A172 (cell line): ENCODE measurements at places on chromosomes 6 and 20.

GRCh38 chr6:22471132-22471690 is 98.2 kb upstream of the HDGFL1 start:
- peak; percentile 65 for DNase-seq

DNA sequence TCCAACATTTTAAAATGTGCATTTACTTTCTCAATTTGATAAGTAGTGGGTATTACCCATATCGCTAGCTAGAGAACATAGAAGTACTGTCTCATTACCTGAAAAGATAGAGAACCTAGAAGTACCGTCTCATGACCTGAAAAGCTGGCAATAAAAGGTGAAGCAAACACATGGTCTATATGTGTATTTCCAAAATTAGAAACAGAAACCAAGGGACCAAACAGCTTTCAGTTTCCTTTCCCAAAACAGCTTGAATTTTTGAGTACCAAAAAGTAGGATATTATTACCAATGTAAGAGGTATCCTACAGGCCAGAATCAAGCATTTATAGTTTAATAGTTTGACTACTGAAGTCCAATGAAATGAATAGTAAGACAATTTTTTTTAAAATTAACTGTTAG is 77.2 kb downstream of the KIF13A start:
- no peak for DNase-seq

DNA sequence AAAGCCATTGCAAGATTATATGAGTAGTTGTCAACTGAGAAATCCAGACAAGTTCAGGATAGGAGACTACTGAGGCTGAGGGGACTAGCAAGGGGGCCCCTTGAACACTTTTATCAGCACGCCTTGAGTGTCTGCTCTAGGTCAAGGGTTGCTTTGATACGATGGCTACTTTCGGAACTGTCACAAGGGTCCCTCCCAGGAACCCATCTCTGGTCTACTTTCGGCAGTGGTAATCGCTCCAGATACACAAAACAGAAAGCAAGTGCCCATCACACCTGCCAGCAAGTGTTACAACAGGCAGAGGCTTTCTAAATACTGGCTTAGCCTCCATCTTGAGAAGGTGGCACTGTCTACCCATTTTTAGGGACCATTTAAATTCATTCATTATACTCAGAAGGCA is 61.1 kb downstream of the GJA10 start:
- no peak for DNase-seq

- DNase-seq = no peak
Measured at GRCh38 chr6:44530209-44530909, 142.9 kb downstream of the CDC5L start.

- DNase-seq = peak; percentile 58
Measured at GRCh38 chr6:81838031-81838430, 85.5 kb upstream of the TENT5A start.

- no peak for DNase-seq
Measured at GRCh38 chr20:50252701-50253100, 62.1 kb downstream of the CEBPB start.

DNA sequence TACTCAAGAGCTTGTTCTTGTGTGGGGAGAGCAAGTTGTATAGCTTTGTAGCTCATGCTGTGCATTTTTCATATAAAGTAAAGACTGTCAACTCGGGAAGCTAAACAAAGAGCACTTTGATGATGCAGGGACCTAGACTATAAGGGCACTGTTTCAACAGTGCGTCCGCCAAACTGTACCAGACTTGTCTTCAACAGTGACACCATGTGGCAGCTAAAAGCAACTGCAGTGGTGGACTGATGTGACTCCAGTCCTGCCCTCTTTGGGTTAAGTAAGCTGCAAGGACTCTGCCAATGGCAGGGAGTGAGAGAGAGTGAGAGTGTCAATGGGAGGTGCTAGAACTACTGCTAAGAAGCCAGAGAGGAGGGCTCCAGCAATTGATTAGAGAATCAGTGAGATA is 48.1 kb upstream of the MC3R start:
- no peak for DNase-seq

DNA sequence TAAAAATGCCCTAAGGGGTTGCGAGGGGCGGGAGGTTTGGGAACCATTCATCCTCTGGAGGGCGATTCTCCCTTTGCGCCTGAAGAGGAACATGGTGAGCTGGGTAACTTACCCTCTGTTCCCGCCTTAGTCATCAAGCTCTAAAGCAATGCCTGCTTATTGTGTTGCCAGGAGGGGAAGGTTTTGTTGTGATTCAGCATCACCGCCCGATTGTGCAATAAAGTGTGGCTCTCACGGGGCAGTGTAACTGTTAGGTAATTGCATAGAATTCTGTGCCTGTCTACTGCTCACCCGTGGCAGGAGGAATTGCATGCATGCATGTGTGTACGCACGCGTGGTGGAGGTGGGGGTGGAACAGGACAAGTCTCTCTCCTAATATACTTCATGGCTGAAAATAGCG is 95.5 kb upstream of the AGPAT4 start:
- peak; percentile 76 for DNase-seq

- DNase-seq = peak; percentile 45
Measured at GRCh38 chr6:132715204-132715603, 1.3 kb upstream of the VNN1 start.

- DNase-seq = no peak
Measured at GRCh38 chr20:59412181-59412580, 111.8 kb downstream of the EDN3 start.

- DNase-seq = peak; percentile 99
Measured at GRCh38 chr20:33914919-33915318, 78.8 kb upstream of the RALY start.

- DNase-seq = peak; percentile 51
Measured at GRCh38 chr6:63307581-63308246, 12.1 kb downstream of the LGSN start.

GRCh38 chr20:36775196-36775595 is 1.6 kb upstream of the DSN1 start:
- no peak for DNase-seq

DNA sequence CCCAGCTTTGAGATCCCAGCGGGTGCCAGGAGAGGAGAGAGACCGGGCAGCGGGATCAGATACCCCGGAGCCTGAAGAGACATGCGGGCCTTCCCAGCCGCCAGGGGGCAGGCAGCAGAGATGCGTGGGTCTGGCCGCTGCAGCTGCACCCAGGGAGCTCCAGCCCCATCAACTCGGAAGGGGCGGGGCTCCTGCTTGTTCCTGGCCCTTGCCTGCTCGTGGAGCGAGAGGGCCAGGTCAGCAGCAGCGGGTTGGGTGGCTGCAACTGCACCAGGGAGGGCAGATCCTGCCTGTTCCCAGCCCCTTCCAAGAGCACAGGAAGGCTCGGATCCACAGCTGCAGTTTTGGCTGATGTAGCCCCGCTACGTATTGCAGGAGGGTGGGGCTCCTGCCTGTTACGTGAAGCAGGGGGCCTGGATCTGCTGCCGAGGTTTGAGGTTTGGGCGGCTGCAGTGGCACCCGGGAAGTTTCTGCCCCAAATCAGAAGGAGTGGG is 532.8 kb downstream of the RFPL4B start:
- DNase-seq = no peak

GRCh38 chr6:105136431-105137350 is 43.1 kb downstream of the POPDC3 start:
- no peak for DNase-seq
